ENCODE measurements at places on chromosomes 7 and 10.

GRCh38 chr7:134694767-134695166, 48.1 kb downstream of the BPGM start:
- no peak for DNase-seq

DNA sequence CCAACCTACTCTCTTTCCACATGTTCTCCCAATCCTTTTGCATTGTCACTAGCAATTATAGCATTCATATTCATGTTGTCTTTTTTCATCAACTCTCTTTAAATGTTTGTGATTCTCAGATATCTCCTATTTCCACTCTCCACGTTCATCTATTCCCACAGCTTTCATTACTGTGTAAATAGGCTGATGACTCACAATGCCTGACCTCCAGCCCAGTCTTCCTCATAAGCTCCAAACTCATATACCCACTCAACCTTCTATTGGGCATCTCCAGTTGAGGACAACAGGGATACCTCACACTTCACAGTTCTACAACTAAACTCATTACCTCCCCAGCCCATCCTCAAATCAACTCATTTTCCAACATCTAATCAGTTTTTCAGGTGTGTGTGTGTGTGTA, 194.1 kb downstream of the DGKI start:
- no peak for DNase-seq

GRCh38 chr7:27221201-27221797, 21.3 kb upstream of the EVX1 start:
- no peak for DNase-seq

DNA sequence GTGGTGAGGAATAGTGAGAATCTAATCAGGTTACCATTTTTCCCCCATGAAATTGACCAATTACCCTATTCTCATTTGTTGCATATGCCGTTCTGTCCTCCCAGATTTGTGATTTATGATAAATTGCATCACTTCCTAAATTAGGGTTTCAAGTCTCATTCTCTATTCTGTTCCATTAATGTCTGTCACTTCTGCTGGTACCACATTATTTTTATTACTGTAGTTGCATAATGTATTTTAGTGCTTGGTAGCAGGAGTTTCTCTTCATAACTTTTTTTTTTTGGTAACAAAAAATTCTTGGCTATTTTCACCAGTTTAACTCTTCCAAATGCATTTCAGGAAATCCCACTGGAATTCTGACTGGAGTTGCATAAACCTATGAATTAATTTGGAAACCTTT, 44.0 kb upstream of the FAM133B start:
- DNase-seq, result peak; percentile 59

- DNase-seq, result no peak
These were observed 27.0 kb upstream of the FAM170B start for GRCh38 chr10:49160814-49161213.

GRCh38 chr7:151687523-151688235, 168.0 kb upstream of the RHEB start:
- DNase-seq, result no peak
